ENCODE measurements at places on chromosomes 5 and 9. TPM values are rescaled to one million over a fixed set of nuclear protein-coding genes. Genes with fewer than 3 reads are reported as not detected.

DNA sequence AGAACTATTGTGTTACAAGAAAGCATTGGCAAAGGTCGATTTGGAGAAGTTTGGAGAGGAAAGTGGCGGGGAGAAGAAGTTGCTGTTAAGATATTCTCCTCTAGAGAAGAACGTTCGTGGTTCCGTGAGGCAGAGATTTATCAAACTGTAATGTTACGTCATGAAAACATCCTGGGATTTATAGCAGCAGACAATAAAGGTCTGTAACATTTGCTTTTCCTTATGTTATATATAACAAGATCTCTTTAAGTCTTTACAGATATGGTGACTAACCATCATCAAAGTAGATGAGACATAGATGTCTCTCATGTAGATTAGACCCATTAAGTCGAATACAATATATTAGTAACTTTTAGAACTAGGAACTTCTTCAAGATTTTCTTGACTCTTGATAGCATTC, 33.0 kb downstream of the TGFBR1 start:
- H3K36me3 ChIP-seq, result no peaks in the 10 kb centered on the region
- no peaks in the 10 kb centered on the region for H3K4me1 ChIP-seq
- no peak for DNase-seq
- no peaks in the 10 kb centered on the region for H3K27me3 ChIP-seq
- H3K4me3 ChIP-seq, result no peak overlapping the region

TRMO gene
- total RNA-seq, result 20.3 TPM

SPATA31A5 gene
- total RNA-seq, result not detected

GRCh38 chr5:14489643-14490042, 91.9 kb upstream of the OTULINL start:
- no peak for DNase-seq
- no peak overlapping the region for H3K4me3 ChIP-seq
- H3K4me1 ChIP-seq, result no peaks in the 10 kb centered on the region
- no peaks in the 10 kb centered on the region for H3K27me3 ChIP-seq
- no peak overlapping the region for H3K27ac ChIP-seq

DNA sequence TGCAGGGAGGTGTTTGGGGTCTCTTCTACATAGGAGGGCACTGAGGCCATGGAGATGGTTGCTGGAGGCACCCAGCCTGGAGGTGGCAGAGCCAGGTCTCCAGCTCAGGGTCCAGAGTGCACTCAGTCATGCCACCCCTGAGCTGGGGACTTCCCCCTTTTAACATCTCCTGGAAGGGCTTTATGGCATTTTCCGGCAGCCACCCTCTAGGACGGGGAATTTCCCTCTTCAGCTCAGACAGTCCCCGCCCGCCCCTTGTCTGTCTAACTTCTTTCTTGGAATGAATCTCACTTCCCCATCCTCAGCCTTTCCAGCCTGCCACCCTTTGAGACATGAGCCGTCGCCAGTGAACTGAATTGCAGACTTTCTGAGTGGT, 49.9 kb downstream of the COL15A1 start:
- H3K36me3 ChIP-seq, result no peaks in the 10 kb centered on the region
- H3K27ac ChIP-seq, result no peak overlapping the region

- no peak overlapping the region for H3K4me3 ChIP-seq
- DNase-seq, result no peak
- H3K4me1 ChIP-seq, result peaks cover 4% of the 10 kb centered on the region
- no peaks in the 10 kb centered on the region for H3K27me3 ChIP-seq
- no peak overlapping the region for H3K27ac ChIP-seq
- H3K36me3 ChIP-seq, result no peaks in the 10 kb centered on the region
Observed at GRCh38 chr9:82597241-82598203, 465.4 kb downstream of the RASEF start.

GRCh38 chr5:7397937-7398336, 2.0 kb downstream of the ADCY2 start:
- no peaks in the 10 kb centered on the region for H3K4me1 ChIP-seq
- H3K36me3 ChIP-seq, result no peaks in the 10 kb centered on the region
- no peak for DNase-seq
- H3K4me3 ChIP-seq, result no peak overlapping the region
- peaks cover 10% of the 10 kb centered on the region for H3K27me3 ChIP-seq

DNA sequence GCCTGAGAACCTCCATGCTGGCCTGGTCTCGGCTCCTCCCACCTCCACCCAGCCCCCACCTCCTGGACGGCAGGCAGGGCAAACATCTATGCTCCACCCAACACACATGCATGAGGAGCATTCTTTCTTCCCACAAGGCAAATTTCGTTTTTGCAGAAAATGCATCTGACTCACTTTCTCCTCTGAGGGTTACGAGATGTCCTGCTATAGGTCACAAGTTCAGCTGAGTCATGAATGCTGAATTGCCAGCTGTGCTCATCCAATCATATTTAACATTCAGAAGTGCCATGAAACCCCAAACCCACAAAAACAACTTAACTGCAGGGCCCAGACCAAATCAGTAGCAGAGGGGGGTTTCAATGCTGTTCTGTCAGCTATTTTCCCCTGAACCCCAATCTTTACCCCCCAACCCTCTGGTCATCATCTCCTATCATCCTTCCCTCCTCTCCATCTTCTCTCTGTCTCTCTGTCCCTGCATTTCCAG, 39.0 kb upstream of the OSMR start:
- DNase-seq, result no peak
- no peaks in the 10 kb centered on the region for H3K36me3 ChIP-seq
- H3K27me3 ChIP-seq, result no peaks in the 10 kb centered on the region
- H3K4me3 ChIP-seq, result no peak overlapping the region
- no peak overlapping the region for H3K27ac ChIP-seq

- peaks cover 4% of the 10 kb centered on the region for H3K36me3 ChIP-seq
- H3K4me1 ChIP-seq, result no peaks in the 10 kb centered on the region
- no peaks in the 10 kb centered on the region for H3K27me3 ChIP-seq
- no peak overlapping the region for H3K27ac ChIP-seq
Observed at GRCh38 chr5:157799578-157799977, 56.1 kb downstream of the LSM11 start.

GRCh38 chr9:125626187-125626586, 80.8 kb downstream of the MAPKAP1 start:
- H3K27me3 ChIP-seq, result no peaks in the 10 kb centered on the region
- H3K36me3 ChIP-seq, result no peaks in the 10 kb centered on the region
- H3K27ac ChIP-seq, result no peak overlapping the region
- no peak overlapping the region for H3K4me3 ChIP-seq

DNA sequence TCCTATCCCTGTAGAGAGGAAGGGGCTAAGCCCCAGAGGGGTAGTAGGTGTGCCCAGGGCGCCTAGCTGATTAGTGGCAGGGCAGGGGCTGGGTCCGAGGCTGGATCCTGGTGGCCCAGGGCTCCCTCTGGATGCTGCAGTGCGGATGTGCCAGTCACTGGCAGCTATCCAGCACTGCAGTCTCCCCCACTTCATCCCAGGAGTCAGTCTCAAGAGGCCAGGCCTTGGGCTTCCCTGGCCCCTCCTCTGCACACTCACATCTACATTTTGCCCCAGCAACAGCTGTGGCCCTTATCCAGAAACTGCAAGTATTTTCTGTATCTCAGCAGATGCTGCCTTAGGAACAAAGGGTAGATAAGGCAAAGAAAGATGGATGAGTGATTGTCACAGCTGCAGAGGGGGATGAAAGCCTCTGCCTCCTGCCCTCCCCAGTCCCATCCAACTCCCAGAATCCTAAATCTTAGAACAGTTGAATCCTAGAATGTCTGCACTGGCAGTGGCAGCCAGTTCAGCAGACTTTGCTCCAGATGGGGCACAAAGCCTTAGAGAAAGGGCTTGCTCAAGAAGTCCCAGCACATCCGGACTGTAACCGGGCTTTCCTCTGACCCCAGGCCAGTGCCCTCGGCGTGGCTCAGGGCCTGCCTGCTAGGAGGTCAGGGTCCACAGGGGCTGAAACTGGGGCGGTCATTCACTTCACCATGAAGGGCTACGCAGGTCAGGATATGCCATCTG, 1.6 kb downstream of the ANXA6 start:
- peak; percentile 48 for DNase-seq
- H3K27me3 ChIP-seq, result no peaks in the 10 kb centered on the region
- H3K36me3 ChIP-seq, result no peaks in the 10 kb centered on the region

DRD1 gene
- total RNA-seq, result 0.25 TPM

- H3K27ac ChIP-seq, result no peak overlapping the region
- no peaks in the 10 kb centered on the region for H3K27me3 ChIP-seq
- no peak overlapping the region for H3K4me3 ChIP-seq
- DNase-seq, result no peak
- H3K4me1 ChIP-seq, result peaks cover 18% of the 10 kb centered on the region
- H3K36me3 ChIP-seq, result no peaks in the 10 kb centered on the region
Observed at GRCh38 chr5:154273028-154273617, 82.6 kb downstream of the GALNT10 start.

DNA sequence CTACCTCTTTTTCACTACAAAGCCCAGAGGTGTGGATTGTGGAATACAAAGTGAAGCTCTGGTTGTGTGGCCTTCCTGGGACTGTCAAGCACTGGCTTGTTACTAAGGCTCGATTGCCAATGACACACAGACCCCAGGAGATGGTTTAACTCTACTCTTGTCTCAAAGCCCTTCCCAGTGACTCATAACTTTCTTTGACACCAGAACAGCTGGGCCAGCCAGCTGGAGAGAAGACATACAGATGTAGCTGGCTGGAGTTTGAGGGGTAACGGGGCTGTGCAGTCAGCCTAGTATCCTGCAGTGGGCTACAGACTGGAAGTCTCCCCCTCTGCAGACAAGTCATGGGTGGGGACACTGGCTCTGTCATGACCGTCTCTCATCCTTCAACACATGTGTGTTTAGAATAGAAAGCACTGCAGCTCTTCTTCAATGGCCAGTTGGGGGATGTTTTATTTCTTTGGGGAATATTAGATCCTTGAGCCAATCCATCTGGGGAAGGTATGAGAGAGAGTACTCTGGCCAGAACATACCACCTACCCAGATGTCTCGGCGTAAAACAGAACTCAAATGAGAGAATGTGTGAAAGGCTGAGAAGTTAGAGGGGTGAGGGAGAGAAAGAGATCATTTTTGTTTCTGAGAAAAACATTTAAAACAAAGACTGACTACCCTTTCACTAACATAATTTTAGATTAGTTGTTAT, 53.3 kb downstream of the SEMA6A start:
- H3K27me3 ChIP-seq, result no peaks in the 10 kb centered on the region
- no peaks in the 10 kb centered on the region for H3K4me1 ChIP-seq
- H3K36me3 ChIP-seq, result no peaks in the 10 kb centered on the region
- H3K27ac ChIP-seq, result no peak overlapping the region

GRCh38 chr9:70641631-70642030, 227.2 kb upstream of the KLF9 start:
- no peak overlapping the region for H3K27ac ChIP-seq
- H3K36me3 ChIP-seq, result no peaks in the 10 kb centered on the region
- H3K4me3 ChIP-seq, result no peak overlapping the region
- no peaks in the 10 kb centered on the region for H3K4me1 ChIP-seq
- H3K27me3 ChIP-seq, result no peaks in the 10 kb centered on the region

DNA sequence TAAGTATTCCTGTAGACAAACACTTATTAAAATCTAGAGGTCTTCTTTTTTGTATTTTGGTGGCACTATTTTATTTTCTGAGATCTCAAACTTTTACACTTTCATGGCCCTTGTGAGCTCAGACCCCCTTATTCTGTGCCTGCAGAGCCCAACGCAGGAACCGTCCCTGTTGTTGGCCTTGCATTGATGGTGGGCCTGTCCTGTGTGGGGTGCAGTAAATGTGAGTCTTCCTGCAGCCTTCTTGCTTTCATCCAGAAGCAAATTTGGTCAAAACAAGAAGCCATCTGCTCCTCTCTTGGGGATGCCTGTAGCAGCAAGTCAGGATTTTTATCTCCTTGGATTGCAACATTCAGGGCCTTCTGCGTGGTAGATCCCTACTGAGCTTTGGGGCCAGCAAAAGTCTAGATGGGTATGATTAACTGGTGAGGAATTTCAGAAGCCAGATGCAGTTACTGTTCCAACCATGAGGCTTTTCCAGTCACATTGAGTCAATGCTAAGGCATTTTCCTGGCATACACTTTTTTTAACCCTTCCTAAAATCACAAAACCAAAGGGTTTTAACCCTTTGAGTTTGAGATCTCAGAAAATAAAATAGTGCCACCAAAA, 31.7 kb downstream of the BASP1 start:
- H3K4me1 ChIP-seq, result no peaks in the 10 kb centered on the region
- no peak overlapping the region for H3K27ac ChIP-seq
- no peak overlapping the region for H3K4me3 ChIP-seq
- no peak for DNase-seq

DPH7 gene
- total RNA-seq, result 31.4 TPM

DNA sequence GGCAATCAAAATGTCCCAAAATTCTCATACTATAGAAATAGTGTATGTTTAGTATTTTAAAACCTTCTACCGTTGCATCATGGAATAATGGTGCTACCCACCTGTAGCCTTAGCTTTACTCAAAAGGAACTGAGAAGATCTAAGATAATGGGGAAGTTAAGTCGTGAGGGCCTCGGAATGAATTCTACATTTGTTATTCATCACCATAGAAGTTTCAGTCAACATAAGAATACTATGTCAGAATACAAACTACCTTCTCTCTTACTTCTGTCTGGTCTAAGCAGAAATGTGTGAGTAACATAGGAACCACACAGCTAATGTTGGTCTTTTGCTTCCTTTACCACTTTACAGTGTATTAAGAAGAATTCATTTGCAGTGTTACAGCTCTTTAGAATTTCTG, 43.2 kb downstream of the RFK start:
- no peak overlapping the region for H3K27ac ChIP-seq
- H3K4me3 ChIP-seq, result no peak overlapping the region
- H3K4me1 ChIP-seq, result no peaks in the 10 kb centered on the region
- no peaks in the 10 kb centered on the region for H3K36me3 ChIP-seq
- no peak for DNase-seq

LCN2 gene
- 198 TPM for total RNA-seq

DNA sequence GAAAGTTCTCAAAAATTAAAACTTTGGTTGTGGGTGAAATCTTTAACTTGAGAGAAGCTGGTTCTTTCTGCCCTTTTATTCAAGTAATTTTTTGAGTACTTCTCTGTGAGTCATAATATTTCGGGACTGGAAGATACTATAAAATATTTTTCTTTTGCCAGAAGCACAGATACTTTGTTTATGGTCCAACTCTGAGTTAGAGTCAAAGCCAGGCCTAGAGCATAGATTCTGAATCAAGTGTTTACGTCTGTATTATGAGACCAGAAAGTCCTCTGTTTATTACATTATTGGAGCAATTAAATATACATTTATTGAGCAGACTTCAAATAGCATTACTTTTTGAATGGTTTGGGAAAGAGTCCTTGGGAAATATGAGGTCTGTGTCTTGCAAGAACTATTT, 187.9 kb downstream of the FER start:
- H3K36me3 ChIP-seq, result no peaks in the 10 kb centered on the region
- DNase-seq, result no peak
- H3K4me1 ChIP-seq, result no peaks in the 10 kb centered on the region
- no peaks in the 10 kb centered on the region for H3K27me3 ChIP-seq

DNA sequence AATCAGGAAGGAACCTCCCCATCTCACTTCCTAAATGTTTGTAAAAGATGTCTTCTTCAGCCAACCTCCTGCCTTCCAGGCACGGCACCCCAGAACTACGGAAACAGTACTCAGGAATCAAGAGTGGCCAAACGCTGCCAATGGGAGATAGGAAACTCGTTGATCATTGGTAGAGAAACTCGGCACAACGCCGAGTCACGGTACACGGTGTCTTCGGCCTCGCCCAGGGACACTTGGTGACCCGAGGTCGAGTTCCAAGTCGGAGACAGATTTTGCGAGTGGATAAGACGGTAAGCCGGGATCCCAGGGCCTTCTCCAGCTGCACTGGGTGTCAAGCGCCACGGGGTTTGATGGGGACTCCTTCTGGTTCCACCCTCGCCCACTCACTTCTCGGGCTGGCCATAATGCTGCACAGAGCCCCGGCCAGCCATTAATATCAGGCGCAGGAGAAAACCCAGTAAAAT, 343 bp downstream of the KIAA0825 start:
- H3K27me3 ChIP-seq, result no peaks in the 10 kb centered on the region
- peak overlapping the region; percentile 74 for H3K27ac ChIP-seq
- H3K4me1 ChIP-seq, result no peaks in the 10 kb centered on the region
- no peaks in the 10 kb centered on the region for H3K36me3 ChIP-seq
- peak overlapping the region; percentile 96 for H3K4me3 ChIP-seq
